ENCODE measurements at places on chromosomes 2 and 18.

GRCh38 chr2:253202-253638 lies 10.6 kb downstream of the SH3YL1 start:
- no peak for DNase-seq

DNA sequence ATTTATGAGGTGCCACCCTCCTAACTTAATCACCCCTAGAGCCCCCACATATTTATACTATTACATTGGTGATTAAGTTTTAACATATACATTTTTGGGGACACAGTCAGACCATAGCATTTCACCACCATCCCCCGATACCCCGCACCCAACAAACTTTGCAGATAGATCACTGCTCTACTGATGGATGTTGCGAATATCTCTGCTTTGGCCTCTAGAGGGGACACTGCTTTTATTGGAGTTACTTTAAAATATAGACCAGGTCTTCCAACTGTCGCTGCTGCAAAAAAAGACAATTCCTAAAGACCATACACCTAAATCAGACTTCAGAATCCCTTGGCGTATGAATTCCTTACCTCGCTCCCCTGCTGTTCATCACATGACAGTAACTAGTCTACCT lies 115.8 kb upstream of the FSHR start:
- DNase-seq, result no peak

- DNase-seq, result no peak
Measured at GRCh38 chr2:68812251-68812650, 58.9 kb downstream of the BMP10 start.

GRCh38 chr2:188725746-188726360 lies 248.3 kb upstream of the COL3A1 start:
- no peak for DNase-seq

DNA sequence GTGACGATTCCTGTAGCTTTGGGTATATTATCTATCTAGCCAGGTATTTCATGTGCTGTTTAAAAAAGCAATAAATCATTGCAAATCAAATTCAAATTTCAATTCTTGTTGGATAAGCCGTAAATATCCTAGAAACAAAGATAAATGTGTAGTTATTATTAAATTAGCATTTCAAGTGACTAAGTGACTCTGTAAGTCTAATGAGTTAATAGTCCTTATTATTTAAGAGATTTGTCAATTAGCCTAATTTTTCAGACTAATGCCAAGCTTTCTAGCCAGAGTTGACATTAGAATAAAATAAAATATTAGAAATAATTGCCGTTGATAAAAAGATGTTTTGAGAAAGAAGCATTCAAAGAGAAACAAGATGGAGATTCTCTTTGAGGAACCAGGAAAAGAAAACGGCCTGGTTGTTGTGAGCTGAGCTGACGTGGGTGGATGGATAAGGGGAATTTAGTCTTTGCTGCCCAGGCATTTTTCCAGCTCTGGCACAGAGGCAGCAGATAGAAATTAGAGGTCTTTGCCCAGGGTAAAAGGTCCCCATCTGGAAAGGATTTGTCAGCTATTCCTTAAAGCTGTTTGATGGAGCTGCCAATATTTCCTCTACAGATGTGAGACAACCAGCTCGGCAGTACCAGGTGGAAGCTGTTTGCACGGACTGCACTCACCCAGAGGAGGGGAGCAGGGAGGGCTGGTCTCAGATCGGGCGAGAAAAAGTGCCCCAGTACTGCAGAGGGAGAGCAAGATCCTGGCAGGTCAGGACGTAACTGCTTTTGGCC lies 117.3 kb upstream of the SEC11C start:
- DNase-seq, result no peak

DNA sequence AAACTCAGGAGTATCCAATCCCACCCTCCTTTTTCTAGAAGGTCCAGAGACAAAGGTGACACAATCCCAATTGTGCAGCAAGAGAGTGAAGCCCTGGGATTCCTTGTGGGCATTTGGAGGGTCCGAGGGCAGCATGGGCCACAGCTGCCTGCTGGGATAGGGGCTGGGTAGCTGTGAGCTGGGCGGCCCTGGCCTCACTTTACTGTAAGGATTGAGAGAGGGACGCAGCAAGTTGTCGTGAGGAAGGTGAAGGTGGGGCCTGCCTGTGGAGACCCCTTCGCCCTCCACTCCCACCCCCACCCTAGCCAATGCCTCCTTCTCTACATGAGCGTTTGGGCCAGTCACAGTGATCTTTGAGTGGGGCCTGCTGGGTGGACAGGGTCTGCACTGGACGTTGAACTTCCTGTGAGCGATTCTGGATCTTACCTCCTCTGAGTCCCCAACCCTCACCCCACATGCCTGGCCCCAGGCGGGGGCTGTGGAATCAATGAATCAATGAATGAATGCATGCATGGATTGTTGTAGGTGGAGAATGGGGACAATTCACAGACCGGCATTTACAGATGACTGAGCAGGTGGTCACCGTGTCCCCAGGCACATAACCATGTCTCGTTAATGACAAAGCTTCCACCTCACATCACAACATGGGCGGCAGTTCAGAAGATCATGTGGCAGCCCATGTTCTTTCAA lies 107.2 kb downstream of the INHBB start:
- DNase-seq, result no peak

GRCh38 chr2:45332094-45332493 lies 279.0 kb downstream of the SRBD1 start:
- DNase-seq, result no peak

- no peak for DNase-seq
Measured at GRCh38 chr2:112020561-112020960, 34.5 kb upstream of the TMEM87B start.

- no peak for DNase-seq
Measured at GRCh38 chr2:46655551-46656436, 176.4 kb downstream of the TMEM247 start.

DNA sequence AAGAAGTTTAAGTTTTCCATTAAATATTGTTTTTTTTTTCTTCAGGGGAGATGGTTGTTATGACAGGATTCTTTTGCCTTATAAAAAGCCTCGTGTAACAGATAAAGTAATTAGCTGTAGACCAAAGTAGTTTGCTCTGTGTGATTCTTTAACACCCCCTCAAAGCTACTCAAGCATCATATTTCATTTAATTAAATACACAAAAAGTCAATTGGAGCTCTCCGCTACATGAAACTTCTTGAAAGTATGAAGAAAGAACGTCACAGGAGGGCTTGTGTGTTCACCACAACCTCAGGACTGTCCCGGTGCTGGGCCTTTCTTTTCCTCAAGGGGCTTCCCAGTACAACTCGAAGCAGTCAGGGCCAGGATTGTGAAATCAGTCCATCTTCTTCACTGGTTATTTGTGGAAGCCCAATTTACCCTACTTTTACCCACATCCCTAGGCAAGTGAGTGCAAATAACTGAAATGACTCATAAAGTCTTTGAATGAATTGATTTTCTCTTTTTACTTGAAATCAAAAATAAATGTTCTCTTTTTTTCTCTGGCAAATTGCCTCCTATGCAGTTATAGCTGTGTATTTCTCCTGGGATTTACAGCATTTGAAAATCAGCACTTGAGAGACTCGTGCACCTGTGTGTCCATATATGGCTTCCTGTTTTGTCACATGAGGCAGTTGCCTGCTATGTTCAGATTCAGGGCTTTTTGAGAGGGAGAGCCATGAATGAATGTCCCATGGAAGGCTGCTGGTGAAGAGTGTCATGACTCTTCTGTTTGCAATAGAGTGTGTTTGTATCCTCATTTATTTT lies 48.6 kb downstream of the LINC00305 start:
- DNase-seq, result no peak

DNA sequence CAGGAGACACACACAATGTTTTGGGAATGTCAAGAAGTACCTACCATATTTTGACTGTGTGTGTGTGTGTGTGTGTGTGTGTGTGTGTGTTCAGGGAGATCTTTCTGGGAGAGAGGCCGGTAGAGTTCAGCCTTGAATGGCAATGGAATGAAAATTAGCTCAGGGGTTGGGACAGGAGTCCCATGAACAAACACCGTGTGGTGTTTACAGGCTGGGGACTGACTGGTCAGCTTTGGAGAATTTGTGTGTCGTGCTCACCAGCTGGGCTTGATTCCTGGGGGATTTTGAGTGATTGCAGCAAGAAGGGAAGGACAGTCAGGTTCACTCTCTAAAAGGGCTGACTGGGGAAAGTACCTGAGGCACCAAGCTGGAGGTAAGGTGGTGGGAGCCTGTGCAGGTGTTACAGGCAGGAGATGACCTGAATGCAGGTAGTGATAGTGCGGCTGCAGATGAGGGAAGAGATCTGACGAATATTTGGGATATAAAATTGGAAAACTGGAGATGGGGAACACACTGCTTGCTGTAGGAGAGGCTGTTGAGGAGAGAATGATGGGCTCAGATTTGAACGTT lies 2.5 kb upstream of the ADNP2 start:
- DNase-seq, result no peak

DNA sequence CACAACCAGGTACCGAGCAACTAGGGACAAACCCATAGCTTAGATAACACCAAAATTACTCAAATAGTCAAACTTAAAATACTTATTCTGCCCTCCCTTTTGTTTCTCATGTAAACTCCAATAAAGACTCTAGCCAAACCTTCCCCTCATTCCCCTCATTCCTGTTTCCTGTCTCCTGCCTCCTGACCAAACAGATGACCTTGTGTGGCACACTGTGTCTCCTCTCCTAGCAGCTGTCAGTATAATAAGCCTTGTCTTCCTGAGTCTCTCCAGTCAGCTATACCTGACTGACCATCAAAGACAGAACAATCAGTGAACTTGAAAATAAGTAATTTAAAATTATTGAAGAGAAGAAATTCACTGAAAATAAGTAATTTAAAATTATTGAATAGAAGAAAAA lies 14.3 kb downstream of the SULT1C4 start:
- no peak for DNase-seq

All from activated CD8-positive, alpha-beta memory T cell treated with anti-CD3 and anti-CD28 coated beads for 24 hours (primary cell).